Stimulated activated CD8-positive, alpha-beta memory T cell treated with anti-CD3 and anti-CD28 coated beads, Interleukin-7, amount 100 ng/mL, for 1 hour (primary cell): ENCODE measurements at places on chromosomes 16 and 17.
A peak's percentile ranks its signal among the peaks of the same experiment; 100 is the strongest.

DNA sequence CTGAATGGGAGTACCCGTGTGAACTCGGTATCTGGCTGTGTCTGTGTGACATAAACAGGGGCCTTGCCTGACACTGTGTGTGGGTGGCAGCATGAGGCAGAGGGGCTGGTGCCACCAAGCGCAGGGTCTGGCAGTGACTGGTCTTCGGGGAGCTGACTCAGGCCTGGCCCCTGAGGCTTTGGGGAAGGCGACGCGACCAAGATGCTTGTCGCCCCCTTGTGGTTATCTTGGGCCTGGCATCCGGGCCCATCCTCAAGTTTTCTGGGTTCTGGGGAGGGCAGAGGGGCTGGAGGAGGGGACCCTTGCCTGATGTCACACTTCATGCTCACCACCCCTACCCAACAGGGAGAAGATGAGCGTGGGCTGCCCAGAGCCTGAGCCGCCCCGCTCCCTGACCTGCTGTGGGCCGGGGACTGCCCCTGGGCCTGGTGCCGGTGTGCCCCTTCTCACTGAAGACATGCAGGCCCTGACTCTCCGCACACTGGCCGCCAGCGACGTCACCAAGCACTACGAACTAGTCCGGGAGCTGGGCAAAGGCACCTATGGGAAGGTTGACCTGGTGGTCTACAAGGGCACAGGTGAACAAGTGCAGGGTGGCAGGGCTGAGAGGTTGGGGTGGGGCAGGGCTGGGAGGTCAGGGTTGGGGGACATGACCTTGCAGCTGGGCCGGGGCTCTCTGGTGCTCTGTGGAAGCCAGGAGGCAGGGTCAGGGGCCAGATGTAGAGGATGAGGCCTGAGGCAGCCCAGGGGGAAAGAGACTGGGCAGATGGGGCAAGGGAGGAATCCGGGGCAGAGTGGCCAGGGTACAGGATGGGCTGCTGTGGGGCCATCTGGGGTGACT is 24.9 kb downstream of the SBK1 start:
- DNase-seq: peak; percentile 45

GRCh38 chr16:31127182-31127581 is 8.3 kb downstream of the PRSS8 start:
- no peak for DNase-seq

DNA sequence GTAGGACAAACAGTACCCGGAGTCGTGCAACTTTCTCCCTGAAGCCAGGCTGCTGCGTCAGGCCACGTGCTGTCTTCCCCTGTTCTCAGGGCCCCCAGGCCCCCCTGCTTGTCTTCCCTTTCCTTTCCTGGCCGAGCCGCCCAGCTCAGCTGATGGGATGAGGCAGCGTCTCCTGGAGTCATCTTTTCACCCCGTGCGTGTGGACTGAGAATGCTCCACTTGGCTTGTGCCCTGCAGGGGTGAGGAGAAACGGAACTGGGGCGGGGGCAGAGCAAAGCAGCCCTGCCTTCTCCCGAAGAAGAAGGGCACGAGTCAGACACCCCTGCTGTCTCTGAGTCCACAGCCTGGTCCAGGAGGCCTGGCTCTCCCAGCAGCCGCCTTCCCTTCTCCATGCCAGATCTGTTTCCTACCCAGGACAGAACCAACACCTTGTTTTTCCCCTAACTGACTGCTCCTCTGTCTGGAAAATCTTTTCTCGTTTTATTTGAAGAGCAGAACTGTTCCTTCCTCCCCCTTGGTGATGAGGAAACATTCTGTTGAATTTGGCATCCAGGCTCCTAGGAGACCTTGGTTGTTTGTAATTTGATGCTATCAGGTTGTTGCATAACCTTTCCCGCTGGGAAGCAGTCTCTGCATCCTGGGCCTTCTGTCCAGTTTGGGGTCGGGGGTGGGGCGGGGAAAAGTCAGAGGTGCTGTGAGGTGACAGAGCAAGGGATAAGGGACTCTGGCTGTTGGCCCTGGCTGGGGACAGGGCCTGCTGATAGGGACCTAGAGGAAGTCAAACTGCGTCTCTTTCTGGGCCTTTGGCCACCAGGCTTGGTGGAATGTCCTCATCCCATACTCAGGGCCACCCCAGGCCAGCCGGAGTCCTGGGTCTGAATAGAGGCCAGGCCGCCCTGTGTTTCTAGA is 78.8 kb downstream of the WIPI1 start:
- no peak for DNase-seq

GRCh38 chr17:81238490-81238814 is 403 bp downstream of the TEPSIN start:
- DNase-seq: no peak

GRCh38 chr16:19861811-19862327 is 22.8 kb downstream of the GPRC5B start:
- no peak for DNase-seq

DNA sequence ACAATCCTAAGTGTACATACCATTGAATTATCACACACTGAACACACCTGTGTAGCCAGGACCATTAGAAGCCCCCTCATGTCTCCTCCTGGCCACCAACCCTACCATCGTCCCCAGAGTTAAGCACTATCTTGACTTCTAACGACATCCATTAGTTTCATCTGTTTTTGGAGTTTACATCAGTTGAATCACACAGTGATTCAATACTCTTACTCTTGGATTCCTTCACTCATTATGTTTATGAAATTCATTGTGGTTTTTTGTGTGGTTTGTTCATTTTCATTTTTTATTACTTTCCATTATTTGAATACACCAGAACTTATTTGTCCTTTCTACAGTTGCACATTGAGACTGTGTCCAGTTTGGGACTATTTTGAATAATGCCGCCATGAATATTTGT is 13.6 kb downstream of the DRC7 start:
- no peak for DNase-seq

DNA sequence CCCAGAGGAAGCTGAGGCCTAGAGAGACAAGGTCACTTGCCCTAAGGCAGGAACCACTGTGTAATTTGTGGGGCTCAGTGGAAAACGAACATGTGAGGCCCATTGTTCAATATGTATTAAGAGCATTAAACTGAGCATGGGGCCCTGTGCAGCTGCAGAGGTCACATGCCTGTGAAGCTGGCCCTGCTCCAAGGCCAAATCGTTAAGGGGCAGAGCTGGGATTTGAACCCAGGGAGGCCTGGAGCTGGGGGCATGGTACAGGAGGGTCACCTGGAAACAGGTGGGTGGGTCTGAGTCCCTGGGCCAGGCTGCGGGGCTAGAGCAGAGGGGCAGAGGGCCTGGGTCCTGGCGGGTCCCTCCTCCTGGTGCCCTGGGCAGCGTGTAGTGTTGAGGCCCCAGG is 19.7 kb downstream of the C16orf74 start:
- no peak for DNase-seq
